ENCODE measurements at places on chromosomes 7 and 10. TPM values are rescaled to one million over a fixed set of nuclear protein-coding genes. Genes with fewer than 3 reads are reported as not detected.

The ANKRD1 gene
- total RNA-seq, result not detected

GRCh38 chr10:104119996-104120395 is 2.0 kb upstream of the SFR1 start:
- DNase-seq, result no peak

- no peak for DNase-seq
These were observed 1.8 kb upstream of the STEAP2 start for GRCh38 chr7:90209776-90210175.

GRCh38 chr10:88830643-88831268 is 20.9 kb downstream of the ANKRD22 start:
- DNase-seq, result no peak
